ENCODE measurements at places on chromosomes 7 and 10.

DNA sequence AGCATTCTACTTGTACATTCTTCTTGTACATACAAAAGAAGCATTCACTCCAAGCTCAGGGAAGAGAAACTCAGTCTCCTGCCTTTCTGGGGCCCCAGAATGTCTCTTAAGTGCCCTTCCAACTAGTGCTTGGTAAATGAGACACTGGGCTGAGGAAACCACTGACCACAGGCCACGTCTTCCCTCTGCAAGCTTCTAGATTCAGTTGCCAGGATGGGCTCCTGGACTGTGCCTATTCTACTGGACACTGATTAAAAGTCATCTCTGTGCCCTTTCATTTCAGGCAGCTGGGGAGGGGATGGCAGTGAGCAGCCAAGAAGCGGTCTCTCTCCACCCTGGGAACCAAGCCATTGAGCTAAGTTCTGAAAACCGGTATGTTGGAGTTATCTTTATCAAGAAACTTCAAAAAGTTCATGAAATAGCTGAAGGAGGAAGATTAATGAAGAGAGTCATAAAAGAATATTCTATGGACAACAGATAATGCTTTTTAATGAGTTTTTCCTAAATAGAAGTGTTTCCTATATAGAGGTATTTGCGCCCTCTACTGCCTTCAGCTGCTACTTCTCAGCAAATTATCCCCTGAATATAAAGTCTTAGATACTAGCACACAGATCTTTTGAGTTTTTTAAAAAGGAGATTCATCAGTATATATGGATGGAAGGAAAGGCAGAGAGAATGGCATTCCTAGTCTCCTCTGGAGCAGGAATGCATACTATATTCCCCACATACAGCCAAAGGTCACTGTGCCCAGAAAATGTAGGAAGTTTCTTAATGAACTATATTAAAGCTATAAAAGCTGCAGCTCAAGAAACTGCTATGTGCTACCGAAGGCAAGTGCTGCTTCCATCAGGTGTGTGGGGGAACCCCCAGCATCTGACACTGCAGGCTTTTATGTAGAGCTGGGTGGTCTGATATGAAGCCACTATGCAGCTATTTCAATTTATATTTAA is 8.4 kb upstream of the IFIT1B start:
- no peak for DNase-seq

DNA sequence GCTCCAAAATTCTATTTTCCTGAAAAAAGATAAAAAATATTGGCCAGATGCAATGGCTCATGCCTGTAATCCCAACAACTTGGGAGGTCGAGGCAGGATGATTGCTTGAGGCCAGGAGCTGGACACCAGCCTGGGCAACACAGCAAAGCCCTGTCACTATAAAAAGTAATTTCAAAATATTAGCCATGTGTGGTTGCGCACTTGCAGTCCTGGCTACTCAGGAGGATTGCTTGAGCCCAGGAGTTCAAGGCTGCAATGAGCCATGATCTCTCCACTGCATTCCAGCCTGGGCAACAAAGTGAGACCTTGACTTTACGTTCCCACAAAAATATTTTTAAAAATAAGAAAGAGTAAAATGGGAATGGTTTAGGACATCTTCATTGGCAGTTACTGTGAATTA is 104.1 kb upstream of the AFAP1L2 start:
- no peak for DNase-seq

GRCh38 chr10:108696792-108697477 is 1226.4 kb downstream of the XPNPEP1 start:
- peak; percentile 8 for DNase-seq

GRCh38 chr10:72747521-72747920 is 55.6 kb downstream of the MCU start:
- DNase-seq: no peak

- no peak for DNase-seq
Observed at GRCh38 chr10:101292194-101293006, 61.6 kb upstream of the BTRC start.

DNA sequence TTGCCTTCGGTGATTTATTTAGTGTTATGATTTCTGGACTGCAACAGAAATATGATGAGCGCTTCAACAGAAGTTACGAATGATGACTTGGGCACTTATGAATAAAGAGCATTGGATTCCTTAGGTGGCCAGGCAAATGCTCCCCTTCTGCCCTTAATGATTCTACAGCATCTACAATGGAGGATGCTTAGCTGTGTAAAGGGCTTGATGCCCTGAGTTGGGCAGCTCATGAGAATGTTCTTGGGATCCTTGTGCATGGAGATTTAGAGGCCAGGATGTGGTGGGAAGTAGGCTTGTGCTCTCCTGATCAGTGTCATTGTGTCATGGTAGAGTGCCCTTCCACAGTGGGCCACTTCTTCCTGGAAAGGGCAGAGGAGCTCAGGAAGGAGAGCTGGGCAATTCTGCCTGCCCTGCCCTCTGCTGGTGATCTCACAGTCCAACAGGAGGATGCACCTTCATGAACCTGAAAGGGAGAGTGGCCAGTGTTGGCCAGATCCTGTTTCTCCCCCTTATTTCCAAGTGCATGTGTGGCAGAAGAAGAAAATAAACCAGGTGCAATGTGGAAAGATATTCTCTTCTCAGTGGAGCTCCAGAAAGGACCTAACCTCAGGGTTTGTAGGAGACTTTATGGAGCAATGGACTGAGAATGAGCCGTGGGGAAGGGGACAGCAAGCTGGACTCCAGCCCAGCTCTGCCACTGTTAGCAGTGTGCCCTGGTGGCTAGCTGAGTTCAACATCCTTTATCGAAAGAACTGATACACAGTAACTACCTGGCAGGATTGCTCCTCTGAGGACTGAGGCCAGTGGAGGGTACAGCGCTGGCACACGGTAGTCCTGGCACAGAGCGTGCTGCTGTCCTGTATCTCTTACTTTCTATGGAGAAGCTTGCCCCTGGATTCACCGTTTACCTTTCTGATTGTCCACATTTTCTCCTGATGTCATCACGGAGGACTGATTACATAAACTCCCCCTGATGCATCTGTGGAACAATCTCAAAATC is 182.9 kb downstream of the BMPER start:
- no peak for DNase-seq

DNA sequence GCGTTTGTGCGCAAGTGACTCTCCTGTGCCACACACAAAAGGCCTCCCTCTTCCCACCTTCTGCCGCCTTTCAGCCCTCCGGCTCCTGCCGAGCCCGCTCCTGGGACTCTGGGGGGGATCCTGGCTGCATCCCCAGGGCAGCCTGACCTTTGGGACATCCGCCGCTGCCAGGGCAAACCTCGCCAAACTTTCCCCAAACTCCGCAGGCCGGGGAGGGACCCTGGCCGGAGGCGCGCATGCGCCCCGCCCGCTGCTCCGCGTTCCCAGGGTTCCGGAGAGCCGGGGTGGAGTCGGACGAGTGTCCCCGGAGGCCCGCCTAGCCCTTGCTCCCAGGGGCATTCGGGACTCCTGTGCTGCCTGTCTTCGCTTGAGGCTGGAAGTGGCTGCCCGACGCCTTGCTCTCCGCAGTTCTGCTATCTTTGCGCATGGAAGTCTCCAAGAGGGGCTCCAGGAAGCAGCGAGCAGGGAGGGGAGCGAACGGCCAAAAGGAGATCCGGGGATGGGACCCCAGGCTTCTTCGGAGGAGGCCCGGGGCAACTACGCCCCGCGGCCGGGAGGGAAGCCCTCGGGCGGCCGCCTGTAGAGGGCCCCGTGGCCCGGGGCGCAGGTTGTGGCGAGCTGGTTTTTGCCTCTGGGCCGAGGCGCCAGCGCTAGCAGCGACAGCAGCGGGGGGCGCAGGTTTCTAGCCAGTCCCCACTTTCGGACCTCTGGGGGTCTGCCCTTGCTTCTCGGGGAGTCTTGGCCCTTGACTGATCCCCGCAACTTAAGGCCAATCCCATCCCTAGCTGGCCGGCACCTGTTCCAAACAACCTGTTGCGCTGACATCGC is 7.0 kb downstream of the PTF1A start:
- DNase-seq: no peak

GRCh38 chr7:153383781-153384180 is 624.2 kb downstream of the ACTR3B start:
- no peak for DNase-seq

DNA sequence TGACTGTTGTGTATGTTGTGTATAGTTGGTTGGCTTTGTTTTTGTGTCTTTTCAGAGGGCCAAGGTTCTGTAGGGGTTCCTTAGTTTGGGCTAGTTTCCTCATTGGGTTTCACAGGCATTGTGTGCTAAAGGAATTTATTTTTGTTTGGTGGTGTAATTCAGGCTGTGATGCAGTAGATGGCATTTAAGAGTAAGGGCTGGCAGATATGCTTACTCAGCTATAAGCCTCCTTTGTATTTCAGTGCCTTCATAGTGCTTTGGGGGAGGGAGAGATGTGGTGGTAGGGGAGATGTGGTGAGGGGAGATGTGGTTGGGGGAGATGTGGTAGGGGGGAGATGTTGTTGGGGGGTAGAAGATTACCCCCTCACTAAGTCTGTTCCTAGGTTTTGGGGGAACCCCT is 91.7 kb downstream of the SLC25A40 start:
- no peak for DNase-seq

DNA sequence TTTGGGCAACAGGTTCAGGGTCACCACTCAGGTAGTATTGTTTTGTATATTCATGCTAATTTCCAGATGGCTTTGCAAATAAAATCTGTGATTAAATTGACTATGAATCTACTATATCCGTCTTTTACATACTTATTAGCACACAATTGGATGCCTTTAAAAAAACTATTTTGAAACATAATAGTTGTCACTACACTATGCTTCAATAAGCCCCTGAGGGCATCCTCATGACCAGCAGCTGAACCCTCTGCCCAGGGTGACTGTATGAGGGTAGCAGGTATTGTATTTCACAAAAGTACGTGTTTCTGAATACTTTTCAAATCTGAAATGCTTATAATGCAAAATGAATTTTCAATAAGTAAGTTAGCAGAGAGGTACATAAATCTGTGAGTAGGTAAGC is 97.3 kb downstream of the DNAH11 start:
- DNase-seq: no peak

GRCh38 chr7:94297397-94297838 is 97.3 kb upstream of the COL1A2 start:
- no peak for DNase-seq

DNA sequence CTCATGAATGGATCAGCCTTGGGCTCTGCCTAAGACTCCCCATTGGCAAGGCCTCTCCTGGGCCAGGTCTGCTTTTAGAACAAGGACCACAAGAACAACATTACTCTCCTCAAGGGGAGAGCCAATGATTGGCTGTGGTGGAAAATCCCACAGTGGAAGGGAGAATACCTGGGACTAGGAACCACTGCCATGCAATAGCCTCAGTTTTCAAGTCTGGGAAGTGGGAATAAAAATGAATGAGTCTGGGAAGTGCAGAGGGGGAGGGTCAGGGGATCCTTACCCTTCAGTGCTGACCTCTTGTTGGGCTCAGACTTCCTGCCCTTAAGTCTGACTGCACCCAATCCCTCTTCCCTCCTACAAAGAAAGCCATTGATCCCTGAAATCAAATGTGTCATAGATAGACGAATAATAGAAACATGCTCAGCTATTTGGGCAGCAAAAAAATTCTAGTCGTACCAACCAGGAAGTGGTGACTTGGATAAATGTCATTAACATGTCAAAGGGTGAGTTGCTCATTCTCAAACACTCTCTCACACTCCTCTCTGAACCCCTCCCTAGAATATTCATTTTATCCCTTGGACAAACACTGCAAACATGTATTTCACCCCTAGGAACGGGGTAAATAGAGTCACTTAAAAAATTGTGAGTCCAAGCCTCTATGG is 123.6 kb downstream of the SH3PXD2A start:
- DNase-seq: no peak

DNA sequence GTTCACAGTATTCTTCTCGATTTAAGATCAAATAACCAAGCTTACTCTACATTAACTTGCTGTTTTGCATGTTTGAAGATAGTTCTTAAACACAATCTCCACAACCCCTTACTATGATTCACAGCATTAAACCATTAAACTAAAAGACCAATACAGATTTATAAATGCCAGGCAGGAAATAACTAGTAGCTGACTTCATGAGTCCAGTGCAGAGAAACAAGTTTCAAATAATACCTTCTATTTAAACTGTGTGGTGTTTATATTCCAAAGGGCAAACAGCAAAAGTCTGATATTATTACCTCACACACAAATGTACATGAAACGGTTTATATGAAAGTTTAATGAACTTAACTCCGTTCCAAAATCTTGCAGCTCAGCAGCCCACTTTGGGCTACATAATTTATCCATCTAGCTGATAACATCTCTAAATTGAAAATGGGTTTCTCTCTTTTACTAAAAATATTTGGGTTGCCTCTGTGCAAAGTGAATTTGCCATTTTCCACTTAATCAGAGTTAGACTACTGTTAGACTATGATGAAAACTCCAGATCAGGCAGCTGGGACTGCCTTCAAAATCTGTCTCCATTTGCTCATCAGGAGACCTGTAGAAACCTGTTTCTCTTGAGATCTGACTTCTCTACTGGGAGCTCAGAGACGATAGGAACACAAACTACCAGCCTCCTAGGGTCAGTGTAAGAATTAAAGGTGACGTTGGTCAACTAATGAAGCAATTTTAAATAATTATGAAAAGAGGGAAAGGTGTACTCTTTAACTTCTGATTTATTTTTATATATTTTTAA is 287.3 kb downstream of the FZD1 start:
- no peak for DNase-seq

GRCh38 chr7:129210256-129210988 is 14.4 kb upstream of the AHCYL2 start:
- DNase-seq: peak; percentile 55

DNA sequence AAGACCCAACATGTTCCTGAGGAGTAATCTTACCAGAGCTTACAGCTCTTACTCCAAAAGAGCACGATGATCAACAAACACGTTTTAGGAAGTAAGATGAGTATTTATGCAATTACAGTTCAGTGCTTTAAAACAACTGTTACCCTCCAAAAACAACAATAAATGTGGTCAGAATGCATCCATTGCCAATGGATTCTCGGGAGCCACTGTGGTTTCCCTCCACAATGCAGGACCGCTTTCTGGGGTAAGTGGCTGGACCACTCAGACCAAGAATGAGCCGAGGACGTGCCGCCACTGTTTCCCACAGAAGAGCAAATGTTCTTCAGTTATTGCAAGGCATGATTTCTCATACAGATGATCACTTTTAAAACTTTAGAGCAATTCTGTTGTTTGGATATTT is 232.3 kb upstream of the MKLN1 start:
- DNase-seq: no peak

- DNase-seq: no peak
Observed at GRCh38 chr7:132354527-132354926, 221.7 kb downstream of the PLXNA4 start.

GRCh38 chr10:77548671-77549070 is 88.9 kb downstream of the KCNMA1 start:
- DNase-seq: no peak

- DNase-seq: no peak
Observed at GRCh38 chr7:19107081-19107355, 10.4 kb downstream of the TWIST1 start.

- DNase-seq: no peak
Observed at GRCh38 chr10:110758898-110759297, 112.8 kb upstream of the PDCD4 start.

All from T-helper 2 cell (primary cell).